ENCODE measurements at places on chromosomes 6 and 20.
A peak's percentile ranks its signal among the peaks of the same experiment; 100 is the strongest.

DNA sequence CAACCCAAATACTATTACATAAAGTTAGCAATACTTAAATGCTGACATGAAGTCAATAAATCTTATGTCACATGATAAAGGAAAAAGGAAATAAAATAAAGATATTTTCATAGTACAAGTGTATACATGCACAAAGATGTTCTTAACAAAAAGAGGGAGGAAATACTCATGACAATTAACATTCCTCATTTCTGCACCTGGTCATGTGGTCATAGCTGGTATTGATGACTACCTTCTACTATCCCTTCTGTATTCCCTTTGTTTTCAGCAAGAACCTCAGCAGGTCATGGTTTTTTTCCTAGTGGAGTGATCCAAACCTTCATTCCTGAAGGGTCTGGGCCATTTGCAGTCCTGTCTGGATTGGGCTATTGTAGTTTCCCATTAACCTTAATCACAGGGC is 43.5 kb upstream of the FYN start:
- DNase-seq, result no peak

DNA sequence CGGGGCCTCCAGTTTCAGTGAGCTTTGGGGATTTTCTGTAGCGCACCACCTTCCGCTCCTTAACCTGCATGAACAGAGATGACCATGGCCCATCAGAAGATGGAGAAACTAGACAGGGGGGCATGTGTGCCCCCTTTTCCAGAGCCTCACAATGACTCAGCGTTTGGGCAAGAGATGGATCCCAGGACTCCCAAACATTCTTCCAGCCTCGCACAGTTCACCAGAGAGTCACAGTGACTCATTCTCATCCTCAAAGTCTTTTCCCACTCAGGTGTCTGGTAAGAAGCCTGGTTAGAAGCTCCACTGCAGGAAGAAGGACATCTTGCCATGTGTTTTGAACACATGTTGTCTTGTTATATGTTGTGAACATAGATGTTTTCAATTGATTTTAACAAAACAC is 76.2 kb upstream of the FRMD1 start:
- no peak for DNase-seq

DNA sequence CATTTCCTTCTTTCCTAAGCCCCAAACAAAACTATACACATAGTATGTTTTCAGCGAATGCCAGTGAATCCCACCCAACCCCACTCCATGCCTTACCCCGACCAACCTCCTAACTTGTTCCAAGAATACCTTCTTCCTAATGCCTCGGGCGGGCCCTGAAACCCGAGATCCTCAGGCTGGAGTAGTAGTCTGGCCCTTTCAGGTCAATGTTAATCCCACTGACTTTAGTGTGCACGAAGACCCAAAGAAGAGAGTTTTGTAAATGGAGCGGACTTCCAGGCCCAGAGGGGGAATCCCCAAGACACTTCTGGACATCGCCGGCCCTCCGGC is 394 bp downstream of the YIPF3 start:
- no peak for DNase-seq

GRCh38 chr20:49888212-49889000 is 26.9 kb downstream of the SPATA2 start:
- no peak for DNase-seq

DNA sequence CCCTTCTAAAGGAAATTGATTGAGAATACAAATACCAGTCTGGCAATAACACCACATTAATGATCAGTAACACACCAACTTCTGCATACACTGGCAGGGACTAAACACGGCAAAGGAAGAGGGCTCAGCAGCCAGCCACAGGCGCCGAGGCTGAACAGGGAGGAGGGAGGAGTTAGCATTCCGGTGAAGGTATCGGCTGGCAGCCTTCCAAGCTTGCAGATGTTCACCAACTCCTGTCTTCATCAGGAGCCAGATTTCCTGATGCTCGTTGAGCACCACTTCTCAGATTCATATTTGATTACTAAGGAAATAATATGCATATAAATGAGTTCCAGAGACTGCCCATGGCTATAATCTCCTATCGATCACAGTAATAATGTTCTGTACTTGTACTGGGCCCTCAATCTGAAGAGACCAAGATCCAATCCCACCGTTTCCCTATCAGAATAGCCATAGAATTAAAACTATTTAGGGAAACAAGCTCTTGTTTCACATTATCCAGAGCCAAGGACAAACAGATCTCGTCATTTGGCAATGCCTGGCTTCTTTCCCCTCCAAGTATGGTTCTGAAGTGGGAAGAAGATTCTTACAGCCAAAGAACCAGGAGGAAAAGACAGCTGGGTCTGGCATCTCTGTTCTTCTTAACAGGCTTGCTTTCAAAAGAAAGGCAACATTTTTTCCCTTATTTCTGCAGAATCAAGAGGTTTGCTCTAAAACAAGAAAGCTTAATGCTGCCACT is 42.2 kb downstream of the GFOD1 start:
- peak; percentile 73 for DNase-seq

DNA sequence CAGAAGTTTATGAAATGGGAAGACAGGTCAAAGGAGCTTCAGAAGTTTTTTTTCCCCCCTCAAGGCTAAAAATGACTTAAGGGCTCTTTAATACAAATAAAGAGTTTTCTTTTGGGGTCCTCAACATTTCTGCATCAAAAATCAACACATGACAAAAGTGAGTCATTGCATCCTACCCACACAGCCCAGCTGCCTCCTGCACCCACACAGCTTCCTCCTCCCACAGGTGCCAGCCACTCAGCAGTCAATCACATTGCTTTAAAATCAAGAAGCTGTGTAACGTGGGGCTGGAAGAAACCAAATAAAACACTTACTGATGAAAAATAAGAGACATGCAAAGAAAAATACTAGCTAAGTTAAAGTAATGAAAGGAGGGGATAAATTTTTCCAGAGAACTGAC is 68.5 kb downstream of the MAP3K5 start:
- DNase-seq, result no peak

DNA sequence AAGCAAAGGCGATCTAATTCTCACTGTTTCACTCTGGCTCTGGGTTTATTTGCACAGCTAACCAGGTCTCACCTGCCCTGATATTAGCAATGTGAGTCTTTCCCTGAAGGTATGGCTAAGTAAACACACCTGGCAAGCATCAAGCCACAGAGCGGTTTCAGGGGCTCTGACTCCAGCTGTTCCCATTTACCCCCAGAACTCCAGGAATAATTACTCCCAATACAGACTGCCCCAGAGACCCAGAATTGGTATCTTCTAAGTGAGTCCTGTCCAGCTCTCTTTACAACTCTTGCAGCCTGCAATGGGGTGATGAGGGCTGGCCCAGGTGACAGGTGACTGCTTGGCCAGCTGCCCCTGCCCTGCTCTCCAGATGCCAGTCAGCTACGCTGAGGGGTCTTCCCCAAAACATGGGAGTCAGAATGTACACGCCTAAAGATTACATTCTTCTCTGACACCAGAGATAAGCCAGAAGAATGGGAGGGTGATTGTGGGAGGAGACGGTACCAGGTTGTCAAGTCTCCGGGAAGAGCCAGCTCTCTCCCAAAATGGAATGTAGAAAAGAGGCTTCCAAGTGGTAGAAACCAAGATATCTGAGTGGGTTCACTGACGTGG is 4.9 kb upstream of the LRRN4 start:
- DNase-seq, result no peak

GRCh38 chr6:48626421-48626820 is 515.4 kb upstream of the PTCHD4 start:
- no peak for DNase-seq

DNA sequence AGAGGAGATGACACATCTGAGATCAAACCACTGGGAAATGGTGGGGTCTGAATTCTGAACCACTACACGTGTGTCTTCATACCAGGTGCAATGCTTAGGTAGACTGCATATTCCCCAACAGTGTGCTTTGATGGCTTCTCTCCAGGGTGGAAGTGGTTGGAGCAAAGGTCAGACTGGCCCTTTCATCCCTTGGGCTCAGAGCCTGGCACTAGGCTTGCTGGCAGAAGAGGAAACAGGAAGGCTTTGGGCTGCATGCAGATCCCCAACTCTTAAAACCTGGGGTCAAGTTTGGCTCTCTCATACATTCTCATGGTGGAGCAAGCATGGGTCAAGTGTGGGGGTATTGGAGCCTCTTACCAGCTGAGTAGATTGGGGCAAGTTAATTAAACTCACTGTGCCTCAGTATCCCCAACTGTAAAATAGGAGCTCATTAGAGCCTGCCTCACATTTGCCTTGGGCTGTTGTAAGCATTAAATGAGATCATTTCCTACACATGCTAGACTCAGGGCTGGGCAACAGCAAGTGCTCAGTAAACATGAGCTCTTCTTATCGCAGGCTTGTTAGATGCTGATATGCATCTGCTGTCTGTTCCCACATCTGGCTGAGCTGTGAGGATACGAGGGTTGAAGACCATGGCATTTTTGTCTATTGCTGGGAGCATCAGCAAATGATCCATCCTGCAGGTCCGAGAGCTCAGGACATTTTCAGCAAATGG is 51.6 kb upstream of the FAM83D start:
- no peak for DNase-seq

GRCh38 chr6:75691012-75691411 is 58.0 kb upstream of the MYO6 start:
- no peak for DNase-seq

DNA sequence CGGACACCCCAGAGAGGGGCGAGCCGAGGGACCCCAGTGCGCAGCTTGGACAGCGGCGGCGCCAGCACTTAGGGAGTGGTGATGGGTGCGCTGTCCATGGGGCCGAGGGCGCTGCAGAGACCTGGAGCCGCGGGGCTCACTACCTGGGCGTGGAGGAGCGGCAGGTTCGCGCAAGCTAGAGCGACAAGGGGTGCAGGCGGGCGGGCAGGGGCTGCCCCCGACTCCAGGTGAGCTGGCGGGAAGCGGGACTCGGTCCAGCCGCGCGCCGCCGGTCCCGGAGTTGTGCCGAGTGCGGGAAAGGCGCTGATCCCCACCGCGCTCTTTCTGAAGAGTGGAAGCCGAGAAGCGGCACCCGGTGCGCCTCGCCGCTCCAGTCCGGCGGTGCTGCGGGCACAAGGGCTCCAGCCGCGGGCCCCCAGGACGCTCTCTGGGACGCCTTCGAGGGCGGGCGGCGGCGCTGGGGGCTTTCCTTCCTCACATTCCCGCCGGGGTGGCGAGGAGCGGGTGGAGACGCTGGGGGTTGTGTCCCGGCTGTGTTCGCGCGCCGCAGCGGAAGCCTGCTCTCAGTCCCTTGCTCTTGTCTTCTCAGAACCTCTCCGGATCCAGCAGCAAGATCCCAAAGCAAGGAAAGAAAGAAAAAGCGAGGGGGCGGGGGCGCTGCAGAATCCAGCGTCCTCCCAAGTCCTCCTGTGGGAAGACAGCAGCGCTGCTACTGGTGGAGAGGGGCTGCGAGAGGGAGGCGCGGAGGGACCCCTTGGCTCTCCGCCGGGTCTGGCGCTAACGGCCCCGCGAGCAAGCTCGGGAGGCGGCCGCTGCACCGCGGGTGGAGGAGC is at the start of gene B3GAT2:
TSS of gene B3GAT2 (minus strand) at position 610 of the 833 bp plus-strand sequence. CDS start 631 bp downstream, outside the sequence.
- peak; percentile 20 for DNase-seq

DNA sequence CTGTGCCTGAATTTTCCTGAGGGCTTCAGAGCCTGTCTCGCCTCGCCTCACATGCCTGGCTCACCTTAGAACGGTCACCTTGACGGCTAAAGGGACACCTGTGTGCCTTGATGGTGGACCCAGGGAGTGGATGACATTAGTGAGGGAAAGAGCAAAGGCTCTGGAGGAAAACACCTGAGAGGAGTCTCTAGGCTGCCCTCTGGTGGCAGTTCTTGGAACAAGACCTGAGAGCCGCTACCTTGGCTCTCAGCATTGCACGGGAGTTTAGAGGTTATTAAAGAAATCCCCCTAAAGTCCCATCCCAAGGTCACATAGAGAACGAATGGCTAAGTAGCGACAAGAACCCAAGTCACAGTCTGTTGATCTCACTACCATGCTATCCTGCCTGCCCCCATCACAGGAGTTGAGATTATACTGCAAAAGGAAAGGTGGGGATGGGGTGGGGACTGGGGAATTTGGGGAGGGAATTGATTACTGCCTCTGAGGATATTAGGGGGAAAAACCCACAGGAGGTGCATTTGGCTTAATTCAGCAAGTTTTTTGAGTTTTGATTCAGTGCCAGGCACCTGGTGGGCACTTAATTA is 7.9 kb upstream of the CDSN start:
- DNase-seq, result peak; percentile 60

- no peak for DNase-seq
These were observed 167.1 kb upstream of the SLC24A3 start for GRCh38 chr20:19045371-19045770.
